ENCODE measurements at places on chromosomes 4 and X.

DNA sequence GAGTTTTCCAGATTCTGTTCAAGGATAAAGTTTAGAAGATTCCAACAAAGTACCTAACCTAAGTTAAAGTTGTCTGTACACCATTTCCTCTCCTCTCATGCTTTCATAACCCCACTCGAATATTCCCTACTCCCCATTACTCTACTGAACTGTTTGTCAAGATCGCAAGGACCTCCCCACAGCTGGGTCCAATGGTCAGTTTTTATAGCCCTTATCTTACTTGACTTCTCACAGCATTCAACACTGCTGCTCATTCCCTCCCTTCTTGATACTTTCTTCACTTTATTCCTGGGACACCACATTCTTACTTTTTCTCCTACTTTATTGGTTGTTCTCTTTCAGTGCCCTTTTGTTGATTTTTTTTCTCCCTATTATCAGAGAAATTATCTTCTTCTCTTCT lies 30.9 kb downstream of the QDPR start:
- DNase-seq, result no peak

GRCh38 chrX:109943740-109944092 lies 59.2 kb upstream of the TMEM164 start:
- no peak for DNase-seq

- no peak for DNase-seq
These were observed 36.3 kb downstream of the BCLAF3 start for GRCh38 chrX:19954335-19955096.

DNA sequence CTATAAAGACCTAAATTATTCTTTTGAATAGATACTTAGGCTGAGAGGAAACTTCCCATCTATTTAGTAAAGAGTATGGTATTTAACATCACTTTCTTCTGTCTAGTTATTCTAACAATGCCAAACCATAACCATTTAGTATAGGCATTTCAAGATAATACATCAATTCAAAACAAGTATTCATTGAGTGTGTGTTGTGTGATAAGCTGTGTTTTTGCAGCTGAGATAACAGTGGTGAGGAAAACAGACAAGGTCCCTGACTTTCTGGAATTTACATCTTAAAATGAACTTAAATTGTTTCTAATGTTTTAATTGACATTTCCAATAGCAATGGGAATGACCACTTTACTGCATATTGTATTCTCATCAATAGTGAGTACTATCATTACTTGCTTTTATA lies 22.4 kb upstream of the TSPAN5 start:
- DNase-seq, result no peak

- DNase-seq, result no peak
These were observed 69.8 kb downstream of the TMEM131L start for GRCh38 chr4:153535772-153536513.

DNA sequence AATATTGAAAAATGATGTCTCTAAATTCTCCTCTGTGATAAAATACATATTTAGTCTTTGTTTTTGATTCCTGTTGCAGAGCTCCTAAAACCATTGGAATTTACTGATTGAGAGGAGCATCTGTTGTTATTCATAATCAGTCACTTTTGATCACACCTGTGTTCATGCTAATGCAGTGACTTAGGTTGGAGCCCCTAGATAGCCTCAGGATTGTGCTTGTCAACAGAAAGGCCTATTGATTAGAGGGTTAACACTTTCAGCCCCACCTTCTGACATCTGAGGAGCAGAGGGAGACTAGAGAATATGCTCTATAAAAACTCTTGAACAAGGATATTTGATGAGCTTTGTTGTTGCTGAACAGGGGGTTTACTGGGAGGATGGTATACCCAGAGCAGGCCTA lies 409.5 kb upstream of the ADGRL3 start:
- DNase-seq, result no peak

GRCh38 chrX:13376857-13377549 lies 57.1 kb upstream of the ATXN3L start:
- peak; percentile 70 for DNase-seq

- DNase-seq, result no peak
These were observed 113.5 kb upstream of the USP9X start for GRCh38 chrX:40971736-40972135.

DNA sequence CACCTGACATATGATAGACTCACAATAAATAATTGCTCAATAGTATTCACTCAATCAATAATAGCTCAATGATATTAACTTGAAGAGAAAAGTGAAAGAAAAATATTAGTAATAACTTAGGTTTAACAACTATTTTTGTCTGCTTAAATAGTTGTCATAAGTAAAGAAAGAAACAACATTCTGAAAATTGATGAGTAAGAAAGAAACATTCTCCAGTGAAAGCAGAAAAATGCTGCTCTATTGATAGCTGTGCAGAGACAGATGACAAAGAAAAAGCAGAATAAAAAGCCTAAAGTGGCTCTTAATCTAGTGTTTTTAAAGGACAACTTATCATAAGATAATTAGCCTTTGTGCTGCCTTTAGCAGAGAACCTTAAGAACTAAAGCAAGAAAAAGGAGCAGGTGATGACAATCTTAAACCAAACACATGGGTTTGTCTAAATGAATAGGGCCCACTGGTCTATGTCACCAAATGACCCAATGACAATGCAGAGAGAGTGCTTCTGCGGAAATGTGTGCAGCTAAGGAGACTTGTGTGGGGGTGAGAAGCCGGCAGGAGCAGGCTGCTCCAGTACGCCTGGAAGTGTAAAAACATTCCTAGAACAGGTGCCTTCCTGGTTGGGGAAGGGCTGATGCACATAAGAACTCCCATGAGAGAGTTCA lies 13.2 kb downstream of the HS3ST1 start:
- no peak for DNase-seq

GRCh38 chrX:132692526-132692925 lies 203.7 kb upstream of the MBNL3 start:
- peak; percentile 4 for DNase-seq

DNA sequence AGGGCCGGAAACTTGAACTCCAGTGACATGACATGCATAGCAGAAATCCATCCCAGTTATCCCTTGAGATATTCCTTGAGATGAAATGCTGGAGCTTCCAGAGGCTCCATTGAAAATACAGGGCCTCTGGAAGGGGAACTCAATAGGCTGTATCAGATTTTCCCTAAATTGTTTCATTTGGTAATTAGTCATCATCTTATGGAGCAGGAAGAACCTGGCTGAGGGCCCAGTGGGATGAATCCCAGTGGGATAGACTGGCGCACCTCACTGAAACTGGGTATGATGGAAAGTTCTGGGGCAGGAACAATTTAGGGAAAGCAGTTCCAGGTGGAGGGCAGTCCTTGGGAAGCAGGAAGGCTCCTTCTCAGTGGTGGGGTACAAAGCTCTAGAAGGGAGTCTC lies 307.8 kb upstream of the DIPK2B start:
- no peak for DNase-seq

- DNase-seq, result no peak
These were observed 42.1 kb downstream of the FREM3 start for GRCh38 chr4:143658336-143658735.

DNA sequence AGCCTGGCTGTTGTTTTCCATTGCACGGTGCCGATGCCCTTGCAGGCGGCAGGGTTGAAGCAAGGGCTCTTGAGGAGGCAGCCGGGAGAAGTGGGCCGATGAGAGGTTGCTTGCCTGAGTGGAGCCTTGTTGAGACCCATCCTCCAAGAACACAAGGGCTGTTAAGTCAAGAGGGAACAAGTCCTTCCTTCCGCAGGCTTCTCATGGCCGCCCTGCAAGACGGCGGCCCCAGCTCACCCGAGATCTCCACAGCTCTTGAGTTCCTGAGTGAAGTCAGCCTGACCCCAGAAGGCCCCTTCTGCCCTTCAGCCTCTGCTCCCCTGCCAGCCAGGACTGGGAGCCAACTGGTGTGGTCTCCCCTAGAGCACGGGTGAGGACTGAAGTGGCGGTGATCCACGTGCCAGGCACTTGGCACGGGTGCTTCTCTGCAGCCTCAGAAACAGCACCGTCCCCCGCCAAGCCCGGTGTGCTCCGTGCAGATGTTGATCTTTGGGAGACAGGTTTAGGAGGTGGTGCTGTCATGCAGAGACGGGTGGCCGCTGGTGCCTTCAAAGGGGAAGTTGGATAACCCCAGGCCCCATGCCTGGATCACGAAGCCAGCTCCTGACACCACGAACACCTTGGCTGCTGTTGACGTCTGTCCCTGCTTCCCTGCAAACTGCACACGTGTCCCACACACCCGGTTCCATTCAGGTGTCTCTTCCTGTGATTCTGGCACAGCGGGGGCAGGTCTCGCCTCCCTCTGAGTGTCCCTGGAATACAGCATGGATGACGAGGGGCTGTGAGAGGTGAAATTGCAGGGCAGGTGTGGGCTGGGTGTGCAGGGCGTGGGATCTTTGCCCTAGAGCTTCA lies 164.4 kb upstream of the PSAPL1 start:
- no peak for DNase-seq

- no peak for DNase-seq
These were observed 42.8 kb downstream of the UCHL1 start for GRCh38 chr4:41299486-41299885.

- no peak for DNase-seq
These were observed 49.0 kb upstream of the VEGFC start for GRCh38 chr4:176841711-176842112.

DNA sequence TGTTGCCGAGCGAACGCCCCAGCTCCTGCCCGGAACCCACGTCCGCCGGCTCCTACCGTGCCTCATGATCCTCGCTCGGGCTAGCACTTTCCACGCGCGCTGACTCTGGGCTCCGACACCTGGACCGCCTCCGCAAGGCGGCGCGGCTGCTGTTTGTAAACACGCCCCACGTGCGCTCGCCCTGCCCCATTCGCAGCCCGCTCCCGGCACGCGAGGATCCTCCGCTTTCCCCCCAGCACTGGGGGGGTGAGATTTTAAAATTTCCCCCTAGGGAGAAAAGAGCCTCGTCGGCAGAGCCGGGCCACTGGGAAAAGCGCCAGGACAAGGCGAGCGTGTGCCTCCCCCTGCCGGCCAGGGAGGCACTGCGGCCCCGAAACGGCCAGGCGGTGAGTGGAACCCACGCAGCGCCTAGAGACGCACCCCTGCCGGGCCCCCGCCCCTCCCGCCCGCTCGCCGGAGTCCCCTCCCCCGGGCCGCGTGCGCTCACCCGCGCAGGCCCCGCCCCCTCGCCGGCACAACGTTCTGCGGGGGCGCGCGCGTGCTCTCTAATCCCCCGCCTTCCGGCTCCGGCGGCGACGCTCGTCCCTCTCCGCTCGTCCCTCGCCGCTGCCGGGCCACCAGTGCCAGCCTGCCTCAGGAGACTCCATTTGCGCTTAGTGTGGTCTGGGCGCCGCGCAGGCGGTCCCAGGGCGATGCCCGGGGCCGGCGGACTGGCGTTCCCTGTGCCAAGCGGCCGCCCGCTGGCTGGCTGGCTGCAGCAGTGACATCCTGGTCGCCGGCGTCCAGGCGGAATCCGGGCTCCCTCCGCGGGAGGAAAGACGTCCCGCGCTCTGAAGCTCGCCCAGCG lies at the start of gene TIGD2:
TIGD2 (plus strand) TSS at position 548 of the 847 bp plus-strand sequence. CDS start 1,442 bp downstream, outside the sequence.
- DNase-seq, result peak; percentile 85

GRCh38 chr4:176319151-176319703 lies 539 bp upstream of the SPCS3 start:
- no peak for DNase-seq

DNA sequence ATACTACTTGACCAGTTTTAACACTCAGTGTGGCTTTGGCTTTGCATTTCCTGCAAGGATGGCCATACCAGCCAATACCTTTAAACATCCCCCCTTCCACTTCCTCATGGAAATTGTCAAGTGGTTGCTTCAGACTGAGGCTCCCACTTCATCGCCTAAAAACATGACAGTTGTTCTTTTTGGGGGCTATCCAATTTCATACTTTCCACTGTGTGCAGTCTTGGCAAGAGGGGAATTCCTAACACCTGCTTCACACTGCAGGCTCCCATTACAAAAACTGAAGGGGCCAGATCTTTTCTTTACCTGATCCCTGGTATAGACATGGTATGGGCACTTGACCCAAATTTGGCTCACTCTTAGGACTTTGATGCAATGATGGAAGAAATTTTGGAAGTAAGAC lies 28.5 kb upstream of the TSR2 start:
- DNase-seq, result no peak

GRCh38 chr4:138841343-138841742 lies 174.2 kb upstream of the NOCT start:
- DNase-seq, result no peak

- no peak for DNase-seq
These were observed 44.6 kb downstream of the FGFBP1 start for GRCh38 chr4:15893962-15894361.

GRCh38 chr4:145380123-145380522 lies 101.5 kb upstream of the SMAD1 start:
- DNase-seq, result no peak
